ENCODE measurements at places on chromosomes 12 and 14.
A peak's percentile ranks its signal among the peaks of the same experiment; 100 is the strongest.

DNA sequence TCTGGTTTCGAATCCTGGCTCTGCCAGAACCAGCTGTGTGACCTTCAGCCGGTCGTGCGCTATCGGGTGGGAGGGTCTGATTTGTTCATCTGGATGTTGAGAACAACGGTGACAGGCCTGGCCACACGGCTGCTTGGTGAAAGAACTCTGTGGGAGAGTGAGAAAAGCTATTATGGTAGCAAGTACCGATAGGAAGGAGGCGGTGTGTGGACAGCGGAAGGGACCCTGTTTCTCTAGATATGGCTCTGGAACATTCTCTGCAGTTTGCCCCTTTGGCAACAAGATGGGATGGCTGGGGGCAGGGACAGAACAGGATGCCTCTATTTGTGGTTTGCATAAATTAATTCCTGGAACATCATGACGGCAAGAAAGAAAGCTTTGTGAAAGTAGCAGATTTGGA lies 347.3 kb downstream of the AACS start:
- DNase-seq = no peak

- DNase-seq = no peak
Observed at GRCh38 chr12:105378911-105379310, 48.4 kb downstream of the C12orf75 start.

- DNase-seq = no peak
Observed at GRCh38 chr12:19412844-19413243, 26.4 kb upstream of the AEBP2 start.

- no peak for DNase-seq
Observed at GRCh38 chr14:41749429-41749828, 142.8 kb downstream of the LRFN5 start.

DNA sequence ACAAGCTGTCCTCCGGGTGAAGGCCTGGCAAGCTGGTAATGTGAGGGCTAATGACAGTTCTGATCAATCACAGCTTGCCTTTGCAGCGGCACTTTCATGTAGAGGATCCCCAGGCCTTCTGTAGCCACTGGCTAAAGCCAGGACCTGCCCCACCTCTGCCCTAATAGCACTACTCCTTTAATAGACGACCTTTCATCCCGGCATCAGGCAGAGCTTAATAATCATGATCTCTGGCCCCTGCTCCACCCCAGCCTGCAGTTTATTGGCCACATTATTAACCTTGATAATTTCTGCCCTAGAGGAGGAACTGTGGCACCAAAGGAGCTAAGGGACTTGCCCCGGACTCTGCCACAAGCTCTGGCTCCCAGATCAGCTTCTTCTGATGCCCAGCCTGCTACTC lies 142.3 kb upstream of the TBX3 start:
- no peak for DNase-seq

DNA sequence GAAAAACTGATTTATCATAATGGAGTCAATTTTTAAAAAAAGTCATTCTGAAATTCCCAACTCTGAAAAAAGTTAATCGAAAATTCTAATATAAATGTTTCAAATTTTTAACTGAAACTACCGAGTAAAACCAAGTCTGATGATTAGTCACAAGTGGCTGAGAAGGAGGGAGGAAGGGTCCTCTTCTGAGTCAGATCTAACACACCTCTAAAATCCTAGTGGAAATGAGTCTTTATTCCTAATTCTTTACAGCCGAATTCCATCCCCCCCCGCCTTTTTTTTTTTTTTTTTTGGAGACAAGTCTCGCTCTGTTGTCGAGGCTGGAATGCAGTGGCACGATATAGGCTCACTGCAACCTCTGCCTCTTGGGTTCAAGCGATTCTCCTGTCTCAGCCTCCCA lies 37.9 kb downstream of the RAD9B start:
- no peak for DNase-seq

- no peak for DNase-seq
Observed at GRCh38 chr14:41873686-41874317, 267.1 kb downstream of the LRFN5 start.

- DNase-seq = no peak
Observed at GRCh38 chr14:74207943-74208342, 31.3 kb upstream of the VSX2 start.

DNA sequence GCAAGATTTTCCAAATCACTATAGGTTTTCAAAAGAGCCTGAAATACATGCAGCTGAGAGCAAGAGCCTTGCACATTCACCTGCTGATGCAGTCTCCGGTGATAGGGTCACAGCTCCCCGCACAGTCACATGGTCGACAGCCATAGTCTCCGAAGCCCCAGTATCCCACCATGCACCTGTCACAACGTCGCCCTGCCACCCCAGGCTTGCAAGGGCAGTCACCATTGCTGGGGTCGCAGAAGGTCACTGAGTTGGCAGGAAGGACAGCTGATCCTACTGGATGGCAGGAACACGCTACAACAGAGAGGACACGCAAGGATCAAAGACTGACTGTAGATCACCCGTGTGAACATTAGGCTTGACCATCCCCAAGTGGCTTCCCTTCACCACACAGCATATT lies 107.1 kb downstream of the NTN4 start:
- DNase-seq = no peak

GRCh38 chr14:74350211-74350927 lies 2.1 kb downstream of the VRTN start:
- no peak for DNase-seq

DNA sequence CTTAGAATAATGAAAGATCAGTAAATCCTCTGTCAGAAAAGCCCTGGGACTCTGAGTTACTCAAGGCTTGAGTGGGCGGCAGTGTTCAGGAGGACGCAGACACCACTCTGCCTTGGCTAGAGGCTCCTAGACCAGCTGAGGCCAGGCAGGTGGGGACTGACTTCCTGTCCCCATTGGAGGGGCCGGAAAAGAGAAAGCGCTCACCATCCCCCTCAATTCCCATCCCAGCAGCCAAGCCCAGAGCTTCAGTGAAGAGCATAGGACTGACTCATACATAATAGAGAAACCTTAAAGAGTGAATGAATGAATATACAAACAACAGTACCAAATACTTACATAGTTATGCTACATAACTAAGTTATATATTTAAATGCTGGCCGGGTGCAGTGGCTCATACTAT lies 62.0 kb downstream of the PLEKHG7 start:
- no peak for DNase-seq

- DNase-seq = no peak
Observed at GRCh38 chr12:6394398-6394797, 10.4 kb downstream of the LTBR start.

GRCh38 chr12:107310621-107311020 lies 217.3 kb upstream of the CRY1 start:
- no peak for DNase-seq

DNA sequence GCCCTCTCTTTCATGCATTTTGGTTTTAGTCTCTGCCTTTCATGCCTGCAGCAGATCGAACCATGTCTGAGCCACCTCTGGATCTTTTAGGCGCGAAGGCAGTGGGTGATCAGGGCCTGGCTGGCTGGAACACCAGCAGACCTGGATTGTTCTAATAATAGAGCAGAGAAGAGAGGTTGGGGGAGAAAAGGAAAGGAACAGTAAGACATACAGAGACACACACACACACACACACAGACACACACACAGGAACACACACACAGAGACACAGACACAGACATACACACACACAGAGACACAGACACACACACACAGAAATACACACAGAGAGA lies 38.2 kb downstream of the SERPINA3 start:
- DNase-seq = no peak

GRCh38 chr14:61025251-61026223 lies 44.5 kb downstream of the SLC38A6 start:
- peak; percentile 7 for DNase-seq

DNA sequence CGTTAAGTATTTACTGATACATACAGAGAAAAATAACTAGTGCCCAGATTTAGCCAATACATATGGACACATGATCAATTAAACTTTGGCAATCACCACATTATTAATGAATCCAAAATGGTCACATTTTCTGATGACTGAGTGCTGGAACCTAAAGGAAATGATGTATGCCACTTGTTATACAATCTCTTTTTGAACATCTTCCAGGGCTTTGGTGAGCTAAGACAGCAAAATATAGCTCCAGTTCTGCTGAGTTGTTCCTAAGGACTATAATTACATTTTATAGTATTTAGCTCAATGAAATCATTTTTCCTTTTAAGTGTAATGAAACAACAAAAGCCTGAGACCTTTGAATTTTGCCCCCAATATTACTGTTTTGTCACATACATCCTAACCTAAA lies 329.1 kb upstream of the ATP2B1 start:
- no peak for DNase-seq

GRCh38 chr14:54381821-54382220 lies 15.0 kb upstream of the CDKN3 start:
- no peak for DNase-seq

DNA sequence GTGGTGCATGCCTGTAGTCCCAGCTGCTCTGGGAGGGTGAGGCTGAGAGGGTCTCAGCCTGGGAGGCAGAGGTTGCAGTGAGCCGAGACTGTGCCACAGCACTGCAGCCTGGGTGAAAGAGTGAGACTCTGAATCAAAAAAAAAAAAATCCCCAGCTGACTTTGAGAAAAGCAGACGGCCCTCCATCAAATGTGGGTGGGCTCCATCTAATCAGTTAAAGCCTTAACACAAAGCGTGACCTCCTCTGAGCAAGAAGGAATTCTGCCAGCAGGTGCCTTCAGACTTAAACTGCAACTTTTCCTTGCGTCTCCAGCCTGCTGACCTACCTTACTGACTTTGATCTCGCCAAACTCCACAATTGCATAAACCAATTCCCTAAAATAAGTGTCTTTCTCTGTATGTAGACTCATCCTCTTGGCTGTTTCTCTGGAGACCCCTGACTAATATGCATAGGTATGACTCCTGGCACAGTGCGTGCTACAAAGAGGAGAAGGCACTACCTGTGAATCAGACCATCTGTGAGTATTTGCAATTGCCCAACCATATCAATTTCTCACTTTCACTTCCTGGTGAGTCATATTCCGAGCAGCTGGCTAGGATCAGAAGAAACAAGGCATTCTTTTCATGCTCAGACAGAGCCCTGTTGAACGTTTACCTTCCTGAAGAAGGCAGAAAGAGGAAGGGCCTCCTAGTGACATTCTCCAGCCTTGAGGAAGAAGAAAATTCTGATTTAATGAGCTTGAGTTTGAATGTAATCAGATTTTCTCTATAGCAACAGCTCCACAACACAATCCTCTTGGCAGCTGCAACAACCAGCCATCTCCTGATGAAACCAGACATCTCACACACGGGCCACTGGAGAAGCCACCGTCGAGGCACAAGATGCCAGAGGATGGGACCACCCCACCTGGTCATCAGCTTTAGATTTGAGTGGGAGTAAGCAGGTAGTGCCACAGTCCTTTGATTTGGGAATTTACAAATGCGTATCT lies 54.3 kb downstream of the CLMN start:
- DNase-seq = no peak

DNA sequence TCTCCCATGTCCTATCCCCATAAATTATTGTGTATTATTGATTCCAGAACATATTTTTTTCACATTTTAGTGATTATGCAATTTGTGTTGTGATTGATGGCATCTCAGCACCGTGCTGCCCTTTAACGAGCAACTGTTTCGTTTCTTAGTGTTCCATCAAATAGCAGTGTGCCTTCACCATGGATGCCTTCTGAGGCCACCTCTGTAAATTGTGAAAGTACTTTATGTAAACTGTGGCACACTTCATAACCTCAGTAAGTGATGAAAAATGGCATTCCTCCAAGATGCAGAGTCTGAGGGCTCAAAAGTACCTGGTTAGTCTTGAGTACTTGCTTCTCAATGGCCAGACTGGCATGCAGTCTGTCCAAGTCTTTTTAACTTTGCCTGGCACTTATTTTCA lies 8.2 kb downstream of the CHST11 start:
- DNase-seq = no peak

- no peak for DNase-seq
Observed at GRCh38 chr12:24233519-24234246, 284.2 kb upstream of the SOX5 start.

GRCh38 chr14:64715146-64715627 lies 11.0 kb downstream of the PLEKHG3 start:
- no peak for DNase-seq

- no peak for DNase-seq
Observed at GRCh38 chr14:88825503-88825902, 1.1 kb downstream of the TTC8 start.

GRCh38 chr12:93090731-93091172 lies 161.7 kb upstream of the EEA1 start:
- DNase-seq = no peak

GRCh38 chr12:132551641-132552031 lies 58.7 kb downstream of the LRCOL1 start:
- no peak for DNase-seq

DNA sequence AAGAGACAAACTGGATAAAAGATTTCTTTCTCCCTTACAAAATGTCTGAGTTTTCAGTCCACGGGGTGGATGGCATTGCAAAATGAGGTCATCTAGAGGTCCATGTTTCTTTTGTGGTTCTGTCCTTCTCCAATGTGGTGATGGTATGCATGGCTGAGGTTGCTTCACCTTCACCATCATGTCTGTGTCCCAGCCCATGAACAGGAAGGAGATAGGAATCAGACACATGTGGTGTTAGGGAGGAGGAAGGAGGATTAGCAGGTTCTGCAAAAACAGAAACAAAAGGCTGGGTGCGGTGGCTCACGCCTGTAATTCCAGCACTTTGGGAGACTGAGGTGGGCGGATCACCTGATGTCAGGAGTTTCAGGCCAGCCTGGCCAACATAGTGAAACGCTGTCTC lies 11.0 kb upstream of the AEBP2 start:
- DNase-seq = no peak

GRCh38 chr12:45665941-45666340 lies 63.6 kb upstream of the ARID2 start:
- DNase-seq = no peak

DNA sequence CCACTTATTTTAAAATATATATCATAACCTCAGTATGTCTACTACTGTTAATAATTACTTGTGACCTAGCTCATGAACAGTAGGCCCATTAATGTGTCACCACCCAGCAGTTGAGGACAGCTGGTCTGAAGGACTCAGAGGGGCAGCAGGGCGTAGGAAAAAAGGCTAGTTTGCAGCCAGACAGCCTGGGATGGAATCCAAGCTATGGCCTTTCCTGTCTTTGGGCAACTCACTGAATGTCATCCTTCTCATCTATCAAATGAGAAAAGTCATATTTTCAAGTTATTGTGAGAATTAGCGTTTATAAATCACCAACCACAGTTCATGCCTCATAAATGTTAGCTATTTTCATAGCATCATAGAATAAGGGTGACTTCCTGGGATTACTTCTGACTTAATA lies 12.3 kb downstream of the DENND5B start:
- no peak for DNase-seq
